WTC11 (cell line): ENCODE measurements at places on chromosomes 2 and 18. TPM values are rescaled to one million over a fixed set of nuclear protein-coding genes. Genes with fewer than 3 reads are reported as not detected.

DNA sequence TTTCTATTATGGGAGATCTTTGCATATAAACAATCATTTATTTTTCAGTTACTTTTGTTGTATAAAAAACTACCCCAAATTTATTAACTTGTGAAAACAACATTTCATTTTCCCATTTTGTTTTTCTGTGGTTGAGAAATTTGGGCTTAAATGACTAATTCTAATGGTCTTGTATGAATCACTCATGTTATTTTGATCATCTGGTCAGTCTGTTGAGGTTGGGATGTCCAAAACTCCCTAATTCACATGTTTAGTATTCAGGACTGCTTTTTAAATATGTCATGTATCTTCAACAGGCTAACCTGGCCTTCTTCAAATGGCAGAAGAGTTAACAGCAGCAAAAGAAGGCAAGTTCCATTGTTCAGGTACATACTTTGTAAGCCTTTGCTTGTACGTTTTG is 788.1 kb downstream of the TRIB2 start:
- DNase-seq, result no peak

DNA sequence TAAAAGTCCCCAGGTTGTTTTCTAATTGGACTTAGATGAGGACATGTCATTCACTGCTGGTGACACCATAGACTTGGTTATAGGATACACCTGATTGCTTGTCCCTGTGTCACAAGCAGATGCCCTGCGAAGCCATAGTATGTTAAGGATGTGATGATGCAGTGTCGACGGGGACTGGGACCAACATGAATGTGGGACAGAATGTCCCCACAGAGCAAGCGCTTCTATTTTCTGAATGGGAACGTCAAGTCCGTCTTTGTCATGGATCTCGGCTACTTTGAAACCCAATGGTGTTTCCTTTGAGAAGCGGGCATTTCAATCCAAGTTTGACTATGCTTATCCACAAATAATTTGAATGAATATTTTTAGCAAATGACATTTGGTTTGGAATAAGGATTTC is 2.1 kb downstream of the GCG start:
- no peak for DNase-seq

DNA sequence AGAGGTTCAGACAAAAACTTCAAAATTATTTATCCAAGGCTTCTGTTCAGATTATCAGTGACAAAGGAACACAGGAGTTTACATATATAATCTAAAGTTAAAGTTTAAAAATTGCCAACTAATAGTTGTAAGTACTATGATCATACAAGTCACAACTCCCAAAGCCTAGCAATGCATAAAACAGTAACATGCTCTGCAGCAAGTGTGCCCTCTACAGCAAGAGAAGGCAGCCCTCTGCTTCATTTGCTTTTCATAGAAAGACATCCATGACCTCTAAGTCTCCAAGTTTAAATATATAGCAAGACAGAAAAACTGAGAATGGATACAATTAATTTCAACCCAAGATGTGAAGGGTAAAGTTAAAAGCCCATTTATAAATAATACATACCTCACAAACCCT is 13.3 kb downstream of the RAB1A start:
- DNase-seq, result no peak

DNA sequence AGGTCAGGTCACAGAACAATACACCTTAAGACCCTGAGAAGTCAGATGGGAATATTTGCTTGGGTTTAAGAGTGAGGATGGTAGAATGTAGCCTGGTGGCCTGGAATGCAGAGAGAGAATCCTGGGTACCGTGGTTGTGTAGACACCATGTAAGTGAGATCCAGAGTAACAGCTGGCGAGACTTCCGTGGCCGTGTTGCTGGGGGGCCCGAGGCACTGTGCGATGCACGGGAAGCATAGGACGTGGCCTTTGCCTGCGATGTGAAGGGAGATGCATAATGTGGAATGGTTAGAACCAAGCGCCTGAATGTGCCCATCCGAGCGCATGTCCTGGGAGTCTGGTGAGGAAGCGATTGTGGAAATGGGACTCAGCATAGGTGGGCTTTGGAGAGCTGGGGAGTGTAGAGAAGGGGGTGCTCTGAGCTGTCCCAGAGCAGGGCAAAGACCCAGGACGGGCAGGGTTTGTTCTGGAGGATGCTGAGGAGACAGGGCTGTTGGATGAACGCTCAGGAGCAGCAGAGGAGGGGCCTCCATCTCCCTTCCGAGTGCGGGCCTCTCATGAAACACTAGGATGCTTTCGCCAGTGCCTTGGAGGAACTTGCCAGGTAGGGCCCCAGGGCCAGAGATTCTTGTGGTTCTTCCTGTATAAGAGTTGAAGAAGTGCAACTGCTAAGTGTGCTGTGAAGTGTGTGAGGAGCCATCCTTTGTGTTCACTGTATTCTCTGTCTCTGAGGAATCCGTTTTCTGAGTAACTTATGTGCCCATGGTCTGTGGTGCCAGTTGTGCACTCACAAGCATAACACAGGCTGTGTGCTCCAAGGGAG is 7.1 kb downstream of the RNF144A start:
- DNase-seq, result no peak

DNA sequence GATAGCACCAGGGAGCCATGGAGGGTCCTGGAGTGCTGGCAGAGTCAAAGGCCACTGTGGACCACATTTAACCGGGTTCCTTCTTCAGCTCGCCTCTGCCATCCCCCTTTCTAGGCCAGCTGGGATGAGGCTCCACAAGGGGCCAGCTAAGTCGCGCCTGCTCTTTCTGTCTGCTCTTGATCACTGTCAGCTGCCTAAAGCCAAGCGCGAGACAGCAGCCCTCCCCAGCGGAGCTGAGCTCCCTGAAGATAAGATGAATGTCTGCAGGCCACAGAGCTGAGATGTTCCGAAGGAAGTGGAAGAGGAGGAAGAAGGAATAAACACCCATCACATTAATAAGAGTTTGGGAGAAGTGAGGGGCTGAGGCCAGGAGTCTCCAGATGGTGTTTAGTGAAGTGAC is 99.6 kb downstream of the CELF4 start:
- DNase-seq, result no peak

GRCh38 chr18:58937887-58938267 is 73.2 kb downstream of the ZNF532 start:
- DNase-seq, result no peak

DNA sequence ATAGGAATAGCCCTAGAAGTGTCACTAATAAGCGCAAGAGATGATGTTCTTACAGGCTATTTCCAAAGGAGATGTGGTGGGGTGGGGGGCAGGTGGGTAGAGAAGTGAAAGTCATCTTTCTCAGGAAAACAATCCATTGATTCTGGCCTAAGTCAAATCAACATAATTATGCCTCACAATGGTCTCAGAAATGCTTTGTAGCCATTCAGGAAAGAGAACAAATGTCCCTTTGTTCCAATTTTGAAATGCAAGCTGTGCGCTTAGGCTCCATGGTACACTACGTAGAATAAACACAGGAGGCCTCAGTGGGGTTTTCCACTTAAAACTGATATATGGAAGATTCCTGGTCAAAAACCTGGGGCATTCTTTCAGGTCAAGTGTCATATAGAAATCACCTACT is 529.9 kb upstream of the KLHL29 start:
- DNase-seq, result no peak

- peak; percentile 74 for DNase-seq
These were observed 45.5 kb downstream of the DDX1 start for GRCh38 chr2:15636972-15637785.

DNER gene
- total RNA-seq, result 2.5 to 3.7 TPM (median 2.9 TPM) in 3 replicates

CIDEA gene
- total RNA-seq, result 0.23 to 0.50 TPM (median 0.23 TPM) in 3 replicates

GNAL gene
- total RNA-seq, result 22.3 to 26.7 TPM (median 23.9 TPM) in 3 replicates

SNTG2 gene
- 20.5 to 30.1 TPM (median 27.8 TPM) in 3 replicates for total RNA-seq

DYNAP gene
- total RNA-seq, result 0.46 to 0.94 TPM (median 0.50 TPM) in 3 replicates

TMEM131 gene
- 18.6 to 21.9 TPM (median 19.4 TPM) in 3 replicates for total RNA-seq
